ENCODE measurements at places on chromosomes 11 and 22.

- peak; percentile 17 for DNase-seq
These were observed 69.9 kb downstream of the BCR start for GRCh38 chr22:23250056-23250784.

- no peak for DNase-seq
These were observed 12.1 kb upstream of the APOA1 start for GRCh38 chr11:116849486-116849885.

DNA sequence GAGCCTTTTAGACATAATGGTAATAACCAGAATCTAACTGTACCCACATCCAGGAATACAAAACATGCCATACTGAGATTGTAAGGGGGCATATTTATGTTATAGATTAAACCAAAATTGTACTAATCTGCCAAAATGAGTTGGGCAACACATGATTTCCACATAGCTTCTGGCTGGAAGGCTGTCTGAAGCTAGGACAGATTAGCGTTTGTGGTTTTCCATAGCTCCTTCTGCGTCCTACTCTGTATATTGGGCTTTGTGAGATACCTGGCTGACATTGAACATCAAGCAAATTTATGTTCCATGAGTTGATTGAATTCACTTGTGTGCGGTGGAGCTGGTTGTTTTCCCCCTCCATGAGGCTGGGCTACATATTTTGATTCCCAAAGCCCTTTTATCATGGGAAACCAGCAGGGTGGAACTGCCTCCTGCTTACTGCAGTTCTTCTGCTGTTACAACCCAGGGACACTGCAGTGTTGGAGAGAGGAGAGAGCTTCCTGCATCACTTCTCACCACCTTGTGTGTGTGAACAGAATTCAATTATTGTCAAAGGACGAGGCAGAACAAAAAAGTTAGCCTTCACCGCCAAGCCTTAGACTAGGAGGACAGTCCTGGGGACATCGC, 114.9 kb downstream of the C11orf91 start:
- DNase-seq: peak; percentile 60

- peak; percentile 9 for DNase-seq
These were observed 174.2 kb upstream of the PDGFD start for GRCh38 chr11:104338186-104338585.

DNA sequence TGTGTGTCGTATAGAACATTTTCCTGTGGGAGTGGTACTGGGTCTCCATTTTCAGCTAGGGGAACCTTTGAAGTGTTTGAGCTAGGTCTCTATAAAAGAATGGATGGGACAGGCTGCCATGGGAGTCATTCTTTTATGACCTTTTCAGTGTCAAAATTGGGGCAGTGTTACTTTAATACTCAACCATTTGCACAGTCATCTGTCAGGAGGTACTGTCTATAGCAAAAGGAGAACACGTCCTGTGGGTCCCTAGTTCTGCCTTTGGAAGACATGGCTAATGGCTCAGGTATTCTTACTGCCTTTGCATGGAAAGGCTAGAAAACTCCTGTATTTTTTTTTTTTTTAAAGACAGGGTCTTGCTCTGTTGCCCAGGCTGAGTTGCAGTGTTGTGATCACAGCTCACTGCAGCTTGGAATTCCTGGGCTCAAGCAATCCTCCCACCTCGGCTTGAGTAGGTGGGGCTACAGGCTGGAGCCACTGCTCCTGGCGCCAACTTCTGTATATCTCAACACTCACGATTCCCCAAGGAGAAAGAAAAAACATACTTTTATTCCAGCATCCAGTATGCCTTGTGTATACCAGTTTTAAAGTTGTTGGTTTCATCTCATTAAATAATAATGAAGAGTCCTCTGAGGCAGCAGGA, 2.1 kb upstream of the ATF4 start:
- DNase-seq: peak; percentile 41

- no peak for DNase-seq
These were observed 28.6 kb upstream of the ATXN10 start for GRCh38 chr22:45642986-45643385.

DNA sequence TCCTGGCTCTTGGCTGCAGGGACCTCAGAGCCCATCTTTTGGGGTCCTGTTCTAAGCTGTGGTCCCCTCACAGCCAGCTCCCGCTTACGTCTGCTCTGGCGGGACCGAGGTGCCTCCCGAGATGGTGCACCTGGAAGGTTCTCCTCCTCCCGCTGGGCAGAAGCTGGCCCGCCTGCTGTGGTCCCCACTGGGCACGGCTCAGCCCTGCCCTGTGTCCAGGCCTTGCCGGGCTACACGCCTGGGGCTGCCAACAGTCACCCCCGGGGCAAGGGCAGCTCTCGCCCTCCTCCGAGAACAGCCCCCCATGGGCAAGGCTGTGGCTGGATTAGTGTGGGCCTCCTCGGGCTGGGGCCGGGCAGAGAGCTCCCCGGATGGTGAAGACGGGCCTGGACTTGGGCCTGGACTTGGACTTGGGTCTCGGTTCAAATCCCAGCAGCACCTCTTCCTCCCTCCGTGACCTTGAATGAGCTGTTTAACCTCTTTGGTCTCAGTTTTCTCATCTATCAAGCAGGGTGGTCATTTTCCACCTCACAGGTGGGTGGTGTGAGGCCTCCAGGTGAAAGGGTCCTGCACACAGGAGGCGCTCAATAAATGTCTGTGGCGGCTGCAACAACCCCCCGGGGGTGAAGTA, 998 bp downstream of the BAIAP2L2 start:
- no peak for DNase-seq

GRCh38 chr11:67463680-67464410, 5.2 kb downstream of the TMEM134 start:
- peak; percentile 44 for DNase-seq

GRCh38 chr11:121714351-121714750, 261.6 kb upstream of the SORL1-AS1 start:
- no peak for DNase-seq

DNA sequence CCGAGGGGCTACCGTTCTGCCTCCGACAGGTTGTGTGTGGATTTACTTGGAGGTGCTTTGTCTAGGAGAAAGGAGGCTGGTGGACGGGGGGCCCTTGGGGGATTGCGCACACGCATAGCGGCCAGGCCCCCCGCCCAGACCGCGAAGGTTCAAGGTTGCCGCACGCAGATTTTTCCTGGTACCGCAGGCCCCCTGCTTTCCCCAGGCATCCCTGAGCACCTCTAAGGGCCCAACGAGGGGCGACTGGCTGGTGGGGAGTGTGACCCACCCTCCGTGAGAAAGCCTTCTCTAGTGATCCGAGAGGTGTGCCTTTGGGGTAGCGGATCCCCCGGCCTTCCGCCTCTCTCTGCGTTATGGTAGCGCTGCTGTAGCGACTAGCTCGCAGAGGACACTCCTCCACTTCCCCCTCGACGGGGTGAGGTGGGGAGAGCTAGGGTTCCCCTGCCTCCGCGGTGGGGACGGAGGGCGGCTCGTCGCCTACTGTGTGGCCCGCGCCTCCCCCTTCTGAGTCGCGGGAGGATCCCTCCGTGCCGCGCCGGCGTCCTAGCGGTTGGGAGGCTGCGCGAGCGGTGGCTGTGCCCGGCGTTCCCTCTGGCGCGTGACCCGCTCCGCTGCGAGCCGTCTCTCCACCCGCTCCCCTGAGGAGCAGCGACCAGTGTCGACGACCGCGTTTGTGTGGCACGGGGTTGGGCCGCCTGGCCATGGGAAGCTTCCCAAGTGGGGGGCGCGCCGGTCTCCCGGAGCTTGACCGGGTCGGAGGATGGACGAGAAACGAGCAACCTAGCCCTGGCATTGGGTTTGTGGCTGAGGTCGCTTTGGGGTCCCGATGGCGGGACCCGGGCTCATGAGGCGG, 3900.0 kb upstream of the OR11H1 start:
- no peak for DNase-seq

GRCh38 chr11:82523141-82523540, 210.5 kb downstream of the FAM181B start:
- DNase-seq: no peak

DNA sequence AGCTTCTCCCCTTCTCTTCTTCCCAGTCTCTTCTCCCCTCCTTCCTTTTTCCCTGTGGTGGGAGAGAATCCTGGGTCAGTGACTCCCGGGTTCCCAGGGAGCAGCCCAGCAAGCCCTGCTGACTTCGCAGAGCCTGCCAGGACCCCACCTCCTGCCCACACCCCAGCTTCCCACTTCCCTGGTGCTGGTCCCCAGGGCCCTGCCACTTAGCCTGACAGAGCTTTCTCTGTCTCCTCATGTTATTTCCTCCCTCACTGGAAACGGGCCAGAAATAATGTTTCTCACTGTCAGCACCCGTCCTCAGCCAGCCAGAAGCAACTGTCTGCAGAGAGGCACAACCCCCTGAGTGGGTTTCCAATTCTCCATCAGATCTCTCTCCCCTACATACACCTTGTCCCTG, 27.1 kb downstream of the C11orf96 start:
- no peak for DNase-seq

GRCh38 chr11:22460181-22460580, 122.0 kb downstream of the SLC17A6 start:
- DNase-seq: no peak

- DNase-seq: peak; percentile 68
These were observed 744.7 kb downstream of the KCNA4 start for GRCh38 chr11:29272019-29272654.

DNA sequence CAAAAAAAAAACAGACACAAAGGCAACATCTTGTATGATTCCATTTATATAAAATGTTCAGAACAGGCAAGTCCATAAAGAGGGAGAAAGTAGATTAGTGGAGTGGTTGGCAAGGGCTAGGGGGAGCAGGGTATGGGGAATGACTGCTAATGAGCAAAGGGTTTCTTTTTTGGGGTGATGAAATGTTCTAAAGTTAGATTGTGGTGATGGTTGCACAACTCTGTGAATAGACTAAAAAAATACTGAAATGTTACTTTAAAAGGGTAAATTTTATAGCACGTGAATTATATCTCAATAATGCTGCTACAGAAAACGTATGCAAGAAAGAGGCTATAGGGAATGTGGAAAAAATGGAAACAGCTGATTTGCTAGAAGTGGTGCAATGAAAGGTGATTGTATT, 155.1 kb downstream of the TENM4 start:
- DNase-seq: peak; percentile 46

GRCh38 chr11:16321148-16321547, 35.2 kb downstream of the SOX6 start:
- DNase-seq: no peak

- no peak for DNase-seq
These were observed at the start of gene ROBO3 for GRCh38 chr11:124865181-124865901. Gene ROBO3, plus strand, starts transcription at chr11:124865432. Its CDS starts 146 bp downstream, at chr11:124865578.

DNA sequence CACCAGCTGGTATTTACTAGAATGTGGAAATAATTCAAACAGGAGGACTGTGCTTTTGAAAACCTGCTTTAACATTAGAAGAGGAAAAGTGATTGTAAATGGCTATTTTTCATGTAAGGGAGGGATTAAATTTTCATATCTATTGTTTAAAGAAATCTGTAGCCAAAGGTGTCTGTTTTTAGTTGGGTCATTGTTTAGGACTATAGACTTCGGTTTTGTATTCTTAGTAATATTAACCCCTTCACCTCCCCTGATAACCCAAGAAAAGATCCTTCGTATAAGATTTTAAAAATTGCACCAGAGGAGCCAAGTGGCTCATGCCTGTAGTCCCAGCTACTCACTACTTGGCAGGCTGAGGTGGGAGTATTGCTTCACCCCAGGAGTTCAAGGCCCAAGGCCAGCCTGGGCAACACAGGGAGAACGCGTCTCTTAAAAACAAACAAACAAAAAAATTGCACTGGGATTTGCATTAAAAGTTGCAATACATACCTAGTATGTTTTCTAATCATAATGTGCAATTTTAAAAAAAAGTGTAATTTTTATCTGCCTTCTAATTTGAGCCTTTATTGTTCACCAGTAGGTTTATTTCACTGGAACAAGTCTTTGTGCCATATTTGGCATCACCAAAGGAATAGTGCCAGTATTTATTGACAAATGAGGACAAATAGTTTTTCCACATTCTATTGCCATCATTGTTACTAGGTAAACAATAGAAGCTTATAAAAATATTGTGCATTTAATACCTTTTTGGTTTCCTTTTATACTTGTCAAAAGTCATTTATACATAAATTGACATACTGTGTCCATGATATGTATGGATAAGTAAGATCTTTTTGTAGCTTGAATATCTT, 34.3 kb downstream of the MTMR3 start:
- DNase-seq: peak; percentile 40

GRCh38 chr11:116132273-116132978, 628.2 kb upstream of the CADM1 start:
- no peak for DNase-seq

DNA sequence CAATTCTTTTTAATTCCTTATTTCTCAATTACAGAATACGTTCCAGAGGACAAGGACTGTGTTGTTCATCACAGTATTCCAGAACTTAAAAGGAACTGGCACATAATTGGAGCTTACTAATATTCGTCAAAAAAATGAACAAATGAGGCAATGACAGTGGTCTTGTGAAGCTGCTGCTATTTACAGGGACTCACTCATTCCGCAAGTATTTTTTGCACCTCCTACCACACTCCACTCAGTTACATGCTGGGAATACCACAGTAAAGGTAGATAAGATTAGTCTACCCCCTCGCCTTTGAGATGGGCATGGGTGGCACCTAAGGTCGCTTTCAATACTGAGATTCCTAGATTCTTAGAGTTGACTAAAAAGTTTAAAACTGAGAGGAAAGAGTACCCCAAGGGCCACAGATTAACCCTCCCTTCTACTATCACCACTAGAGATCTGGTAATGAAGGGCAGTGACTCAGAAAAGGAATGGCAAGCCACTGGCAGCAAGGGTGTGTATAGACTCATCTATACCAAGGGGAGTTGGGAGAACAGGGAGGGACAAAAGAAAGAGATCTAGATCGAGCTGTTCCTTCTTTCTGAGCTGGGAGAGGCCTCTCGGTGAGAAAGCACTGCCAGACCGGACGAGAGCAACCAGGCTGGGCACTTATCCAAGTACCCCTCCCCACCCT, 85.0 kb downstream of the RPL27A start:
- DNase-seq: peak; percentile 58

DNA sequence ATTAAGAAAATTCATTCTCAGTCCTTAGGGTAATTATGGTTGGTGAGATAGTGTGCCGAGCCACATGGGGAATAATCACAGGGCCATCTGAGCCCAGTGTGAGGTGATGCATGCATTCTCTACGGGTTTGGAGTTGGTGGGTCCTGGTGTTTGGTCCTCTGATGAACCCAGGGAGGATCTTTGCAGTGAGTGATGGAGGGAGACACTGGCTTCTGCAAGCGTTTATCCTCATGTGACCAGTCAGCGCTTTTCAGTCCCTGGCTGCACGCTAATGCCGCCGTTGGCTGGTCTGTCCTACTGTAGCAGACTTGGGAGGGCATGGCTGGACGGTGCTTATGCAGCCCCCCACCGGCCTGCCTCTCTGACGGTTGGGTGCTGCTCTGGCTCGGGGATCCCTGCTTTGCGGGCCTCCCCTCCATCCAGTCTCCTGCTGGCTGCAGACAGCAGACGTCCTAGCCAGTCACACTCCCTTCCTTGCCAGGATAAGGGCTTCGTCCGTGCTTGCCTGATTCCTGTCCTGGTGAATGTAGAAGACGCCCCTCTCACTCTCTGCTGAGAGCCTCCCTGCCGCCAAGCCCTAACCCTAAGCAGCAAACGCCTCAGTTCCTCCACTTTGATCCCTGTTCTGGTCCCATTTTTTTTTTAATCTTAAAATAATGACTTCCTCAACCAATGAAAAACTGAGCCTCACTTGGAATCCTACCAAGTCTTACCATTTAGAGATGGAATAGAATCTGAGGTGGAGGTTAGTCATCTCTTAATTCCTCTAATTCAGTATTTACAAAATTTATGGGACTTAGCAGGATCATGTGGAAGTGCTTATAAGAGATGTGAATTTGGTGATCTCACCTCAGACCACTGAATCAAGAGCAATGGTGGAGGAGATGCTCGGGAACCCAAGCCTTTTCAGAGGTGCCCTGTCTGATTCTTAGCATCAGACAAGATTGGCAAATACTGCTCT, 143.7 kb upstream of the SORL1-AS1 start:
- no peak for DNase-seq

- DNase-seq: no peak
These were observed 849 bp downstream of the TCF20 start for GRCh38 chr22:42269432-42270175.
